CD4-positive, alpha-beta T cell treated with Interleukin-10 for 1 hour (primary cell): ENCODE measurements at places on chromosomes 12 and 14.
A peak's percentile ranks its signal among the peaks of the same experiment; 100 is the strongest.

- DNase-seq = no peak
These were observed 31.9 kb upstream of the NCOR2 start for GRCh38 chr12:124599074-124599999.

DNA sequence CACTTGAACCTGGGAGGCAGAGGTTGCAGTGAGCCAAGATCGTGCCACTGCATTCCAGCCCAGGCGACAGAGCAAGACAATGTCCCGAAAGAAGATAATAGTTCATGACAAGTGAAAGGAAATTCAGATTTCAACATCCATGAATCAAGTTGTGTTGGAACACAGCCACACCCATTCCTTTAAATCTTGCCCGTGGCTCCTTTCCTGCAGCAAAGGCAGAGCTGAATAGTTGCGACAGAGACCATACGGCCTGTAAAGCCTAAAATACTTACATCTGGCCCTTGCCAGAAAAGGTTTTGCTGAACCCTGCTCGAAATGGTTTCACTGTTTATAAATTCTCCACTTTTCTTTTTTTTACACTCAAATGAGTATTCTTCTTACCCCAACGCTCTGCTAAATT is 17.7 kb upstream of the ITPK1 start:
- DNase-seq = no peak

GRCh38 chr14:79016828-79017505 is 846.8 kb downstream of the NRXN3 start:
- DNase-seq = no peak

DNA sequence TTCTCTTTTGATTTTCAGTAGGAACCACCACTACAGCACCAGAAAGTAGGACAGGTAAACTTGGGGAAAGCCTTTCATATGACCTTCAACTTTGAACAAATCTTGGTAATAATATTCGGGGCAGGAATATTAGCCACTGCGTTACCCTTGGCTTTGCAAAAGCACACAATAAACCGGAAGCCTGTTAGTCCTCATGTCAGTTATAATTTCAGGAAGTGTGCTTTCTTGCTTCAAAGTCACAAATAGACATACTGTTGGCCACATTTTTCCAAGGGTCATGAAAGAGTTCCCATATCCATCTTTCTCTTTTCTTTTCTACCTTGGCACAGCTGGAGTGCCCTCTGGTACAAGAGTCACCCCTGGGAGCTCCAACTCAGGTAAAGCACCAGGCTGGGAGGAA is 167.2 kb upstream of the CNTN1 start:
- DNase-seq = no peak

- DNase-seq = no peak
These were observed 36.4 kb downstream of the PITPNM2 start for GRCh38 chr12:123114304-123115083.

DNA sequence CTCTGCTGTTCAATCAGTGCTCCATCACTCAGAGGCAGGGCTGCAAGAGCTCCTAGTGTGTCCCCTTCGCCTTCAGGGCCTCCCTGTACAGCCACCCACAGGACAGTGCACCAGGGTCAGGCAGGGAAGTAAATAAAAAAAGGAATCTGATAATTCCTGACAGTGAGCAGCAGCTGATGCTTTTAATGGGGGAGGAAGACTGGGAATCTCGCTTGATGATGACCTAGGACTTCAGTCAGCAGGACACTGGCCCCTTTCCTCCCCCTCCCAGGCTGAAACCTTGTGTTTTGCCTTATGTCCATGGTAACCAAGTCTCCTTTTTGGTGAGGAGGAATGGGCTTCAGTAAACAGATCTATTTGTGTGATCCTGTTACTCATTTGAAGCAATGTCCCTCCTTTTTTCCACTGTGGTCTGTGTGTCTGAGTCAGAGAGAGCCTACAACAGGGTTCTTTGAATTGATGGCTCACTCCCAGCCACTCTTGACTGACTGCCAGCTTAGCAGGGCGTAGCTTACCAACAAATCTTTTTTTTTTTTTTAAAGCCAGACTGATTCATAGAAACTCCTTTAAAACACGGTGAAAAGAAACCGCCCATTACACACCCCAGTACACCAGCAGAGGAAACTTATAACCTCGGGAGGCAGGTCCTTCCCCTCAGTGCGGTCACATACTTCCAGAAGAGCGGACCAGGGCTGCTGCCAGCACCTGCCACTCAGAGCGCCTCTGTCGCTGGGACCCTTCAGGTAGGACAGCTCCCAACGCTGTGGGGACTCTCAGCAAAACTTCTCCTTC is at the start of gene EMP1:
EMP1 (plus strand) TSS at position 597 of the 792 bp plus-strand sequence. CDS start 14,785 bp downstream, outside the sequence.
- DNase-seq = peak; percentile 73

- DNase-seq = no peak
These were observed 14.2 kb upstream of the HMGA2 start for GRCh38 chr12:65810036-65810435.

DNA sequence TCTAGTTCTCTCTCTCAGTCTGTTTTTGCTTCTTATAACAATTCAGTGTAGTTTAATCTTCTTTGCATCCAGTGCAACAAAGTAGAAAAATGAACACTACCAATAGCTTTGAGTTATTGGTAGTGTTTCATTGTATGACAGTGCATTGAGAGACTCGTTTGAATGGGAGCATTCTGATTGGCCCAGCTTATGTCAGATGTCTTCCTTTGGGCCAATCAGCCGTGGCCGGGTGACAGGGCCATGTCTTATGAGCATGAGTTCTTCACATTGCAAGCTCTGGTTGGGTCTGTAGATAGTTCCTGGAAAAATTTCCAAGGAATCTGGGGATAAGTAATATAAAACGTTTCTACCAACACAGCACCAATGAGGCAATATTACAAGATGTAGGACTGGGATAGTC is 36.5 kb downstream of the GYS2 start:
- no peak for DNase-seq

DNA sequence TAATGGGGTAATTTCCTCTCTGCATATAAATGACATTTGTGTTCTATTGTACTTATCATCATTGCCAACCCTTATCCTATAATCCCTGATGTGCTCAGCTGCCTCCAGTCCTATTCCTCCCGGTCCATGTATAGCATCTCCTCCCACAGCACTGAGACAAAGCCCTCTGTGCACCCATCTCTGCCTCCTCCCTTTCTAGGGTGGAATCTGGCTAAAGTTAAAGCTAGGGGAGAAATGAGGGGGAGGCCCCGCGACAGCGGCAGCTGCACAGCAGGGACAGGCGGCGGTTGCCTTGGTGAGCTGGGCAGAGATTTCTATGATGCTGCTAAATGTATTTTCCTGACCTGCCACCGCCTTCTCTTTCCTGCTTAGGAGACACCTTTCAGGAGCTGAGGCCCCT is 12.8 kb upstream of the ZDHHC22 start:
- no peak for DNase-seq

DNA sequence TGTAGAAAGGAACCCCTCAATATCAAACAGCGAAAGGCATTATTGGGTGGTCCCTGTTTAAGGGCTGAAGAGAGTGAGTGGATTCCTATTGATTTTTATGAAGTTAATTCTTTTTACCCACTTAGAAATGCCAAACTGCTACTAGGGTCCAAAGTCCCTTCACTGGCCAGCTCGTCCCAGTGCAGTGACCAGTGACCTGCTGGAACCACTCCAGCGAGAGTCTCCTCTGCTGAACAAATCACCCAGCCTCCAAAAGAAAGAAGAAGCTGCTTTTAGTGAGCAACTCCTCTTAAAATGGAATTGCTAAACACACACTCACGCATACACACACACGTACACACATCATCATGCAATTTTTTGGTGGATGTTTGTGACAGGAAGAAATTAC is 198.2 kb upstream of the PLEKHG7 start:
- DNase-seq = no peak

DNA sequence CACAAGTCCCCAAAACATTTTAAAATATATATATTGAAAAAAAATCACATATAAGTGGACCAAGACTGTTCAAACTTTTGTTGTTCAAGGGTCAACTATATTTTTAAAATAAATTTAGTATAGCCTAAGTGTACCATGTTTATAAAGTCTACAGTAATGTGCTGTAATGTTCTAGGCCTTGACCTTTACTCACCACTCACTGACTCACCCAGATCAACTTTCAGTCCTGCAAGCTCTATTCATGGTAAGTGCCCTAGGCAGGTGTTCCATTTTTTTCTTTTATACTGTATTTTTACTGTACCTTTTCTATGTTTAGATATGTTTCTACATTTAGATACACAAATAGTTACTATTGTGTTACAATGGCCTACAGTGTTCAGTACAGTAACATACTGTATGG is 23.4 kb upstream of the TMTC1 start:
- no peak for DNase-seq

GRCh38 chr12:52627395-52628110 is 9.2 kb upstream of the KRT73 start:
- no peak for DNase-seq

- DNase-seq = no peak
These were observed 22.5 kb downstream of the TESC start for GRCh38 chr12:117076410-117077372.

GRCh38 chr12:2126676-2127406 is 74.1 kb downstream of the CACNA1C start:
- DNase-seq = no peak

GRCh38 chr12:31594681-31595080 is 3.7 kb upstream of the DENND5B start:
- no peak for DNase-seq
